ENCODE measurements at places on chromosomes 7 and 10. TPM values are rescaled to one million over a fixed set of nuclear protein-coding genes. Genes with fewer than 3 reads are reported as not detected.

NKX6-2 gene
- not detected for total RNA-seq

TMEM139 gene
- total RNA-seq, result not detected

PAXIP1 gene
- total RNA-seq, result 7.4 TPM

CAV2 gene
- total RNA-seq, result 37.9 TPM

CUTC gene
- 8.5 TPM for total RNA-seq

CALHM1 gene
- not detected for total RNA-seq

NME8 gene
- total RNA-seq, result not detected

GHRHR gene
- total RNA-seq, result not detected

PLAC9 gene
- total RNA-seq, result 0.29 TPM

SH2D4B gene
- 0.29 TPM for total RNA-seq

ZNHIT1 gene
- total RNA-seq, result 76.6 TPM

SPDYE11 gene
- total RNA-seq, result not detected

LIPF gene
- total RNA-seq, result not detected

PCGF5 gene
- total RNA-seq, result 24.9 TPM

TEX47 gene
- total RNA-seq, result not detected

FFAR4 gene
- not detected for total RNA-seq

HHEX gene
- 7.9 TPM for total RNA-seq

FAM25C gene
- not detected for total RNA-seq

Measured in placental pericyte (primary cell).